ENCODE measurements at places on chromosomes 11 and 22.
A peak's percentile ranks its signal among the peaks of the same experiment; 100 is the strongest.

- DNase-seq, result no peak
Measured at GRCh38 chr11:83363312-83363711, 77.1 kb upstream of the CCDC90B start.

- DNase-seq, result no peak
Measured at GRCh38 chr11:64021757-64022093, 14.0 kb upstream of the FLRT1 start.

GRCh38 chr22:39635719-39636118, 65.2 kb downstream of the CACNA1I start:
- DNase-seq, result no peak

GRCh38 chr11:9121469-9121796, 30.0 kb upstream of the SCUBE2 start:
- no peak for DNase-seq

- no peak for DNase-seq
Measured at GRCh38 chr11:94017446-94017845, 3.7 kb upstream of the HEPHL1 start.

DNA sequence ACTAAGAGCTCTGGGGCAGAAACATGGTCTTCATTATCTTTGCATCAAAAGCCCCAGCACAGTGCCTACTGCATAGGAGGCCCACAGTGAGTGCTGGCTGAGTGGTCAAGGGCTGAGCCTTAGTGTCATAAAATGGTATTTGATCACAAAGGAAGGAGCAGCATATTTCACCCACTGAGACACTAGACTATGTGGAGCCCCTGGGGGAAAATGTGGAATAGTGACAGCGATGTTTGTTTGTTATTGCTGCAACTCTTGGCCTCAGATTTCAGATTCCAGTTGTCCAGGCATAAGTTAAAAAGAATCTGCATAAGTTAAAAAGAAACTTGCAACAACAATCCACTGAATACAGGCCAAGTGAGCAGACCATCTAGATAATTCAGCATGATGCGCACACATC, 7.0 kb downstream of the KIRREL3 start:
- no peak for DNase-seq

DNA sequence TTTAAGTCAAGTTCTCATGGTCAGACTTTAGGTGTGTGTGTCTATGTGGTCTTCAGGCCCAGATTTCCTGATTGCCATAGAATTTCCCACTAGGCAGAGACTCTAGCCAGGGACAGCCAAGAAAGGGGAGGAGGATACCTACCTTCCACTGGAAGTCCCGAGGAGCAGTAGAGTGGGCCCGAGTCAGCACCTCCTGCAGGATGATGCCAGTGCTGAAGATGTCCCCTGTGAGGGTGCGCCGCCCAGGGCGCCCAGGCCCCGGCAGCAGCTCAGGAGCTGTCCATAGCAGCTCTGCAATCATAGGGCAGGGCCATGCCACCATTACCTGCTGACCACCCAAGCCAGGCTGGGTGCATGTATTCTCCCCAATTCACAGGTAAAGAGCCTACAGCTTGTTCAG, 41.6 kb upstream of the LRRC32 start:
- no peak for DNase-seq

DNA sequence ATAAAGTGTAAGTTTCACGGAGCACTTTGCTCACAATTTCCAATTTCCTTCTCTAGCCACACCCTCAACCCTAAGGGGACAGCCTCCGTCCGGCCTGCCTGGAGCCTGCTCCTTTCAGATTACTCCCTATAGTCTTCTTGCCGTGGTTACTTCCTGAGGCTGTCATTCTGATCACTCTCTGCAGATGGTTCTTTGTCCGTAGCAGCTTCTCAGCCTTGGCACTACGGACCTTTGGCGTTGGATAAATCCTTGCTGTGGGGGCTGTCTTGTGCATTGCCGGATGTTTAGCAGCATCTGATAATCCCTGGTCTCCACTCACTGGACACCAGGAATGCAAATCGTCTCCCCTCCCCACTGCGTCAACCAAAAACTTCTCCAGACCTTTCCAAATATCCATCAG, 447.5 kb upstream of the KIRREL3 start:
- no peak for DNase-seq

- DNase-seq, result no peak
Measured at GRCh38 chr11:8069771-8070170, 11.2 kb upstream of the TUB start.

GRCh38 chr11:83477772-83478171, 191.6 kb upstream of the CCDC90B start:
- peak; percentile 5 for DNase-seq

GRCh38 chr22:38239101-38239761, 33.6 kb downstream of the TMEM184B start:
- no peak for DNase-seq

- no peak for DNase-seq
Measured at GRCh38 chr11:72426758-72427157, 7.6 kb downstream of the CLPB start.

DNA sequence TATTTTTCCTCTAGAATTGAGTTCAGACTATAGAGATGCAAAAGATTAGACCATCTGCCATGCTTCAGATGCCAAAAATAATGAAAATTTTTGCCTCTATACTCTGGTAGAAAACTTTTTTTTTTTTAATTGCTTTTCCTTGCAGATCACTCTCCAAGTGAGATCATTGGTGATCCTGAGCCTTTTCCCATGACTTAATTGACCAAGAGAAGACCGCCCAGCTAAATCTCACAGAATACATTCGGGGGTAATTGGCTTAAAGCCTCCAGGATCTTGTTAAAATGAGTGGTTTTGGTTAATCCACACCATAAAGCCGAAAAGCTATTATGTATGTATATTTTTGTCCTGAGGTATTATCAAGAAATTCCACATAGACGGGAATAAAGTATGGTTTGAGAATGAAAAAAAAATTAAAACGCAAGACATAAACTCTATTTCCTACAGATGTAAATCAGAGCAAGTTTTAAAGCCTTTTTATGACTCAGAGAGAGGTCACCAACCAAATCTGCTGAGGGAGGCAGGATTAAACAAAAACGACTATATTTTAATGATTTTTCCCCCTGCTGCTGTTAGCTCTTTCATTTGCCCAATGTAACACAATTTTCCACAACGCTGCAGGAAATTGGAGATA, 64.0 kb downstream of the PARVA start:
- no peak for DNase-seq

DNA sequence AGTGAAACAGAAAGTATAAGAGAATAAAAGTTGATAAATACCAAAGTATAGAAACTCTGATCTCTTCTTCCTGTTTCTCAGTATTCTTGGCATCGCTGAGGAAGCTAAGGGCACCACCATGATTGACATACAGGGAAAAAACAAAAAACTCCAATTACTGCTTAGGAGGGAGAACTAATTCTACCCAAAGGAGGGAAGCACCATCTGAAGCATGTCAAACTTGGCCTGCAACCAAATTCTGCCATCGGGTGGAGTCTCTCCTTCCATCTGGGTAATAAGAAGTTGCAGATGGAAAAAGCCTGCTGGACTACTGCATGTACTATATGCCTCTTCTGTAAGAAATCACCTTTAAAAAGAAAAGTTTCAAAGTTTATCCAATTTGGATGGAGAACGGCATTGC, 30.5 kb upstream of the PPP2R1B start:
- DNase-seq, result no peak

GRCh38 chr11:48101958-48102357, 114.7 kb upstream of the OR4B1 start:
- DNase-seq, result no peak

GRCh38 chr11:84430661-84431060, 1144.5 kb upstream of the CCDC90B start:
- DNase-seq, result no peak

DNA sequence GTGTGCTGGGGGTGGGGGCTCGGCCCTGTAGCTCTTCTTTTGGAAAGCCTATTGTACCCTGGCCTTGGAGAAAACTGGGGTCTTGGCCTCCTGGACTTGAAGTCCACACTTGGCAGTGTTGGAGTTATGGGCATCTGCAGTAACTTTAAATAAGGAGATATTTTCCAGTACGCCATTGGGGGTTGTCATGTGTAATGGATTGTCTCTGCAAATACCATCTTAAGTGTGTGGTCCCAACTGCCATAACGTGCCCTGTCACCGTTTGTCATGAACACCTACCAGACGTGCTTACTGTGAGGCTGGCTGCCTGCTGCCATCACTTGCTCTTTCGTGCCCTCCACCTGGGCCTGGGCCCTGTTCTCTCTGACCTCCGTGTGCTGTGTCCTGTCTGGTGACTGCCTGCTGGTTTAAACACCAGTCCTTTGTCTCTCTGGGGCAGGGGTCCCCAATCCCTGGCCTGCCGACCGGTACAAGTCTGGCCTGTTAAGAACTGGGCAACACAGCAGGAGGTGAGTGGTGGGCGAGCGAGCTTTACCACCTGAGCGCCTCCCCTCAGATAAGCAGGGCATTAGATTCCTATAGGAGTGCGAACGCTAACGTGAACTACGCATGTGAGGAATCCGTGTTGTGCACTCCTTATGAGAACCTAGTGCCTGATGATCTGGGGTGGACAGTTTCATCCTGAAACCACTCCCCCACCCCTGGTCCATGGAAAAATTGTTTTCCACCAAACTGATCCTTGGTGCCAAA, 3.6 kb upstream of the ZDHHC8 start:
- DNase-seq, result no peak

DNA sequence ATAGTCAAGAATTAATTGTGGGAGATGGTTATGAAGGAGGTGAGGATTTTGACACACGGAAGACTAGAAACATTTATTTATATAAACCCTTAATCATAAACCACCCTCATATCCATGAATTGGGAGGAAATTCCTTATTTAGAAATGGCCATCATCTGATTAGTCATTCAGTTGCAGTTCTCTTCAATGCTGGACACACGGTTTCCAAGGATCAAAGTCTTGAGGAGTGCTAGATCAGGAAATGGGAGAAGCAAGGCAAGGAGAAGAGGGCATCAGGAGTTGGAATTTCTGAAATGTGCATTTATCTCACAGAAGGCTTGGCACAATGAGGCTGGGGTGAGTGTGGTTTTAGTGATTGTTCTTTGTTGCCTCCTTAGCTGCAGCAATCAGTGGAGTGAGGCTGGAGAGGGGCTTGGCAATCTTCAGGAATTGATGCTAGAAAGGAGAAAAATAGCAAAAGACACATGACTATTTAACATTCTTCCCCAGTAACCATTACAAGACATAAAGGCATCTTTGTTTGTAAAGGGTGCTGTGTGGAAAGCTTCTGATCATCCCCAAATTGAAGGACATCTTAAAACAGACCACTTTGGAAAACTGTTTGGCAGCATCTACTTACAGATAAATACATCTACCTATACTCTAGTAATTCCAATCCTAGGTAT, 21.6 kb upstream of the GDPD4 start:
- no peak for DNase-seq

GRCh38 chr22:11629661-11630385, 3898.2 kb upstream of the OR11H1 start:
- no peak for DNase-seq

DNA sequence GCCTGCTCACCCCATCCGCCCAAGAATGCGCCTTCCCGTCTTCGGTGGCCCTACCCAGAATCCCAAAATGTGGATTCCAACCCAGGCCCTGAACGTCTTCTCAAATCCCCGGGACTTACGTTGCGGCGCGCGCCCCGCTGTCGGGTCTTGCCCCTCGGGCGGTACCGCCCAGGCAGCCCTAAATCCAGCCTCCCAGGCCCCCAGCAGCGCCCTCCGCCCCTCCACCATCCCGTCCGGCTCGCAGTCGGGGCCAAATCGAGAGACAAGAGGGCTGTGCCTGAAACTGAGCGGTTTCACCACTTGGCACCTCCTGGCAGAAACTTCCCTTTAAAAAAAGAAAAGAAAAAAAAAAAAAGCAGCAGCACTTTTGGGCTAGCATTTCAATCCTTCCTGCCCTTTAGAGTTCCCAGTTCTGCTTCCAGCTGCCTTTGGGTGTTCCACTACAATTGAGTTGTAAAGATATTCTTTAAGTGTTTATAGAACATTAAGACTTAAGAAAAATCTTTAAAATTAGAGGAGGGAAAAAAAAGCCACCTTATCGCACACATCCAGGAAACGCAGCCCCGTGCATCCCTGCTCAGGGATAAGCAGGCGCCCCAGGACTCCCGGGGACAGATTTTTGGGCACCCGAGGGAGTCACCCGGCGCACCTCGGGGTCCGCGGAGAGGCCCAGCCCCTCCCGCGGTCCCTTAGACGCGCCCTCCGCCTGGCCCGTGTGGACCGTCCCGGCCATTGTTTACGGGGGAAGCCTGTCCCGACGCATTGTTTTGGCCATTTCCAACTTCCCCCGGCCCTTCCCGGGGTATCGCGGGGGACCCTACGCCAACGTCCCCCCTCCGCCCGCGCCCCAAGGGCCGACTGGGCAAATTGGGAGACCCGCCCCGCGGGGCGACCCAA, 57.6 kb downstream of the KCNJ4 start:
- DNase-seq, result peak; percentile 73

GRCh38 chr11:45877845-45878244, 7.6 kb upstream of the MAPK8IP1 start:
- no peak for DNase-seq

GRCh38 chr11:32893343-32894148, 935 bp downstream of the QSER1 start:
- peak; percentile 65 for DNase-seq

DNA sequence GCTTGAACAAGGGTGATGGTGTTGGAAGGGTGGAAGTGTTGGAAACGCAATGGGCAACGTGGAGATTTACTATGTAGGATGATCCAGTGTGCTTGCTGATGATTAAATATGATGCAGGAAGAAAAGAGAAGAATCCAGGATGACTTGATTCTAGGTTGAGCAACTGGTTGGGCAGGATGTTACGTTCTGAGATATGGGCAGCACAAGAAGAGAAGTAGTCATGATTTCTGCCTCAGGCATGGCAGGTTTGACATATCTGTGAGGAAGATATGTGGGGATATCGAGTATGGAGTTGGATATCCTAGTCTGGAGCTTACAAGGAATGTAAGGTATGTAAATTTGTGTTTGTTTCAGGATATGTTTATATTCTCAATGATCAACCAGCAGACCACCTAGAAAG, 1.9 kb downstream of the OR52K1 start:
- no peak for DNase-seq

- DNase-seq, result no peak
Measured at GRCh38 chr11:25218036-25218435, 721.2 kb downstream of the LUZP2 start.

- DNase-seq, result peak; percentile 79
Measured at GRCh38 chr22:19419086-19419463, 12.5 kb downstream of the HIRA start.

DNA sequence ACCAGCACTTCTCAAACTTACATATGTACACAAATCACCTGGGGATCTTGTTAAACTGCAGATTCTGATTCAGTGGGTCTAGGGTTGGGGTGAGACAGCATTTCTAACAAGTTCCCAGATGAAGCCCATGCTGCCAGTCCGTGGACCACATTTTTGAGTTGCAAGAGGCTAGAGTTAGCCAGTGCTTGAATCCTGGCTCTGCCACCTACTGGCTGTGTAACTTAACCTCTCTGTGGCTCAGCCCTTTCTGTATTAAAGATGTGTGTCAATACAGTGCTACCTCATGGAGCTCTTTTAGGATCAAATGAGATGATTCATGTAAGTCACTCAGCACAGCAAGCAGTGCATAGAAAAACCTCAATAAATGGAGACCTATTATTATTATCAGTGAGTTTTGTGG, 90.2 kb upstream of the ISX start:
- DNase-seq, result peak; percentile 2

GRCh38 chr11:17171916-17172315, 35.9 kb downstream of the PIK3C2A start:
- DNase-seq, result no peak

- DNase-seq, result no peak
Measured at GRCh38 chr11:30587269-30587812, 1.2 kb upstream of the MPPED2 start.

- no peak for DNase-seq
Measured at GRCh38 chr22:20201837-20202392, 51.1 kb upstream of the CCDC188 start.

GRCh38 chr22:31661851-31662667, at the start of gene PISD:
Gene PISD, minus strand, starts transcription at chr22:31662215. Its CDS starts 7 bp downstream, at chr22:31662208.
- peak; percentile 98 for DNase-seq
